Nasal cavity respiratory epithelium epithelial cell of viscerocranial mucosa (primary cell): ENCODE measurements at places on chromosomes 4 and X. TPM values are rescaled to one million over a fixed set of nuclear protein-coding genes. Genes with fewer than 3 reads are reported as not detected.

Gene PDGFRA
- 0.36 TPM in 1 of 2 replicates, not detected in the other for total RNA-seq

Gene F11
- total RNA-seq, result not detected in 2 replicates

Gene SMR3B
- not detected in 2 replicates for total RNA-seq

Gene ODAM
- total RNA-seq, result not detected in 2 replicates

Gene PTPN13
- total RNA-seq, result 60.8 and 63.5 TPM in 2 replicates

Gene SSX4B
- not detected in 2 replicates for total RNA-seq

Gene FGFR3
- total RNA-seq, result 16.4 and 164 TPM in 2 replicates

Gene SPANXA2
- total RNA-seq, result not detected in 2 replicates

Gene PRRG3
- total RNA-seq, result not detected in 2 replicates

Gene RGN
- under 0.01 and 0.28 TPM in 2 replicates for total RNA-seq

Gene NPY1R
- total RNA-seq, result under 0.01 TPM in 2 replicates

Gene RAB40A
- total RNA-seq, result under 0.01 and 0.21 TPM in 2 replicates
